Naive thymus-derived CD4-positive, alpha-beta T cell (primary cell): ENCODE measurements at places on chromosomes 1 and 21. TPM values are rescaled to one million over a fixed set of nuclear protein-coding genes. Genes with fewer than 3 reads are reported as not detected.
A peak's percentile ranks its signal among the peaks of the same experiment; 100 is the strongest.

The CYYR1 gene
- not detected for total RNA-seq

- DNase-seq, result no peak
Observed at GRCh38 chr1:27596261-27596660, 7.7 kb downstream of the AHDC1 start.

The OR10J1 gene
- not detected for total RNA-seq

The EXTL1 gene
- total RNA-seq, result not detected in 2 replicates

The YBX1 gene
- total RNA-seq, result 307 TPM

The LYPD8 gene
- total RNA-seq, result not detected

DNA sequence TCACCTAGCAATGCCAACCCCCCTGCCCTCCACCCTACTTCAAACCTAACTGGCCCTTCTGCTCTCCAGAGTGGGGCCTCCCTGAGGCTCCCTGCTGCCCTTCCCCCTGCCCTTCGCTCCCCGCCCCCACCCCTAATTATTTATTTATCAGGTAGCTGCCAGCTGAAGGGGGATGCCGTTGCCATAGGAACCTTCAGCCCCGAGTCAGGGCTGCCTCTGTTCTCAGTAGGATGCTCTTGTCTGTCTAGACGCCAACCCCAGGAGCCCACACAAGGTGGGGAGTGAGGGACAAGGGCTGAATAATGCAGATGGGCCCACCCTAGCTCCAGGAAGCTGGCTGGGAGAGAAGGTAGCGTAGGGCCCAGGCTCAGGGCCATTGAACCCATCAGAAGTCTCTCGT, 41.1 kb downstream of the NKAIN1 start:
- no peak for DNase-seq

The BCAN gene
- total RNA-seq, result not detected

GRCh38 chr1:74629283-74629682, 44.3 kb downstream of the ERICH3 start:
- no peak for DNase-seq

GRCh38 chr1:237672748-237673147, 218.0 kb downstream of the ZP4 start:
- DNase-seq, result no peak

GRCh38 chr1:61419657-61420056, 305.3 kb downstream of the TM2D1 start:
- no peak for DNase-seq

- DNase-seq, result no peak
Observed at GRCh38 chr1:109762821-109763645, 690 bp downstream of the EPS8L3 start.

GRCh38 chr1:15295696-15296095, 48.7 kb downstream of the FHAD1 start:
- DNase-seq, result no peak

DNA sequence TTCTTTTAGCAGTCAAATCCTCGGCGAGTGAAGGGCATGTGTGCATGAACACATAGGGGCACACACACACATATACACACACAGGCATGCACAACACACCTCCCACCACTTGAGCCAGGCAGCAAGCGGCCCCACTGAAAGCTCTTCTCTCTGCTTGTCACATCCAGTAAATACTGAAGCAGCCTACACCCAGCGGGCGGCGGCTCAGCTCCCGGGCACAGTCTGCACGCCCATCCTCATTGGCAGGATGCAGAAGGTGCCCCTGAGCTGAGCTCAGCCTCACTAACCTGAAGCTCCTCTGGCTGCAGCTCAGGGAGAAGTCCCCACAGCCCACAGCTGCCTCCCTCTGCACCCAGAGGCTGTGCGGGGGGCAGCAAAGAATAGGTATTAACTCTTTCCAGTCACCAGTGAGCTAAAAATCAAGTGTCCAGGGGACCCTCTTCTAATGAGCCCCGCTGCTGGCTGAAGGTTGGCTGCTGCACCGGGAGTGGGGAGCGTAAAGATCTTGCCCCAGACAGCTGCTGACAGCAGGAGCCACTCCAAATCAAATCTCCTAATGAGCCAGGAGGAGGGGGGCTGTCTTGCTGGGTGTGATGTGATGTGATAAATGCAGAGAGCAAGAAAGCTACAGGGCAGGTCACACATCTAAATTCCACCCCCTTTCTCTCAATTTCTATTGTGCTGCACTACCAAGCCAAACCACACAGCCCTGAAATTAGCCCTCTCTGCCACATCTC, 12.5 kb downstream of the RGS8 start:
- DNase-seq, result no peak

GRCh38 chr1:52836035-52836434, 6.5 kb upstream of the ZYG11A start:
- DNase-seq, result no peak

DNA sequence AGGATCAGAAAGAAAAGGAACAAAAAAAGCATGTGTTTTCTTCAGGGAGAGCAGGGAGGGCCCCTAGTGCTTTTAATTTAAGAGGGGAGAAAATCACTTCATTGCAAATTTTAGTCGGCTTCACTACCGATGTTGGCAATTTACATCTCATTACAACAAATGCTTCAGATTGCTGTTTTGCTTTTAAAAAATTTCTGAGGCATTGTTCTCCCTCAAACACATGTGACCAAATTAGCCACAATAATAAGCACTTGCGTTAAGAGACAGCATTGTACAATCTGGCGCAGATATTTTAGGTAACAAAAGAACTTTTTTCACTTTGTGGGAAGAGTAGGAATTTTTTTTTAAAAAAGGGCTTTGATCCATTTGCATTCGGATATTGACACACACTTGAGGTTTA, 29.8 kb downstream of the BEND5 start:
- no peak for DNase-seq

DNA sequence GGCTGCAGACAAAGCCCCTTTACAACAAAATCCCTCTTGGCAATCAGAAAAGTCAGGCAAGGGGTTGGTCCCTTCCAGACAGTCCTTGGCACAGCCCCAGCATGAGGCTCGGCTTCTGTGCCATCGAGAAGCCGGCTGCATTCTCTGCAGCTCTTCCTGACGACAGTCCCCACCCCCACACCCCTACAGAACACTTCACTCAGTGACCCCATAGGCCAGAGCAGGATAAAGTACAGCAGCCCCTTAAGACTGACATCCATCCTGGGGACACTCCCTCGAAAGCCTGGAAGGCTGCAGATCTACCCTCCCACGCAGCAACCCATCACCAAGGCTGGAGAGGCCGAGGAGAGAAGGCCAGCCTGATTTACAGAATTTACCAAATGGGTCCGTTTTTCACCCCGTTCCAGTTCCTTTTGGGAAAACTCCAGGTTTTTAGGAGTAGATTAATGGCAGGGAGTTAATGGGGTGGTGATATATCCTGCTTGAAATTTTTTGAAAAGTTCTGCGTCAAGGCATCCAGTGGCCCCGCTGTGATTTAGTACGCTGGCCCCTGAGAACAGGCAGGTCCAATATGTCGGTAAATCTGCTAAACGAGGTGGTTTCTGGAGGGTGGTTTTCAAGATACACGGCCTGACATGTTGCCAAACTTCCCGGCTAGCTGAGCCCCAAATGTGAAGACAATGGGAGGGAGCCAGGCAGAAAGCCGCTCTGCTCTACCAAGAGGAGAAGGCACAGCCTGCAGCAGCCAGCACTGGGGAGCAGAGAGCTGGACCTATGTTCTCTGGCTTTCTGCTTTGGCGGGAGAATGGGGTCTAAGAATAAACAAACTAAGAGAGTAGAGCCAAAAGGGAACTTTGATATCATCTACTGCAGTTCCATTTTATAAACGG, 81.7 kb downstream of the SSBP3 start:
- no peak for DNase-seq

GRCh38 chr1:167916766-167917511, 3.0 kb upstream of the ADCY10 start:
- DNase-seq, result no peak

DNA sequence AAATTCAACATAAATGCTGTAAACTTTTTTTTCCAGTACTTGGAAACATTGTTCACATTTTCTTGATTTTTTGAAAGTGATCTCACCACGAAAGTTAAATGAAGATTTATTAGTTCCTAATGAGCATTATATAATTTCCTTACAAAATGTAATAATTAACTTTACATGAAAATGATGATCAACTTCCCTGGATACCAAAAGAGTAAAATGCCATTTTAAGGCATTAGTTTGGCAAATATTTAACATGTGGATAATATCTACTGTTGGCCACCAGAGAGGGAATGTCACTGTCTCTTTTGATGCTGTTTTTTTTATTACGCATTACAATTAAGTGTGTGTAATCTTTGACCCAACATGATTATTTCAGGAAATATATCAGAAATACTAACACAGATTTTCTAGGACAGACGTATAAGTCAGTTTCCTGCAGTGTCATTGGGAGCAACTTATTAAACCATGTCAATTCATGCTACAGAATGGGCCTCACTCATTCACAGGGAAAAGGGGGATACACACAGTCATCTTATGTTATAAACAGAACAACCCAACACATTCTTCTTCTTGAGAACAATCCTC, 903.9 kb upstream of the ADGRL2 start:
- DNase-seq, result no peak

The GNAT2 gene
- total RNA-seq, result not detected

The UBE2U gene
- total RNA-seq, result not detected in 2 replicates

GRCh38 chr1:234533975-234534876, 55.2 kb upstream of the TARBP1 start:
- no peak for DNase-seq

- DNase-seq, result no peak
Observed at GRCh38 chr1:65319754-65320153, 10.4 kb downstream of the DNAJC6 start.

The HRNR gene
- total RNA-seq, result not detected

DNA sequence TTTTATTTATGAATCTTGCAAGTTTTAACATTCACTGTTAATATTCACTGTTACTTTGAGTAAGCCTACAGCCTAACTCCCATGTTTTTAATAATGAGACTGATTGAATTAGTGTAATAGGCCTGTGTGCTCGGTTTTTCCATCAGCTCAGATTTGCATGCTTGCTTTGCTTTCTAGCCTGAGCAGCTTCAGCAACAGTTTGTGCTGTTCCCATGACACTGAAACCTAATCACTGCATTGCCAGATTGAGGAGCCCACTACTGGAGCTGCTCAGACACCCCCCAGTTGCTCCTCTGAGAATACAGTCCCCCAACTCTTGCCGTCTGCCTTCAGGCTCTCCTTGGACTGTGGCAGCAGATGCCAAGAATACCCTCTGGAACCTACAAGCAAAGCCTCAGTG, 695.4 kb downstream of the BRINP3 start:
- no peak for DNase-seq

DNA sequence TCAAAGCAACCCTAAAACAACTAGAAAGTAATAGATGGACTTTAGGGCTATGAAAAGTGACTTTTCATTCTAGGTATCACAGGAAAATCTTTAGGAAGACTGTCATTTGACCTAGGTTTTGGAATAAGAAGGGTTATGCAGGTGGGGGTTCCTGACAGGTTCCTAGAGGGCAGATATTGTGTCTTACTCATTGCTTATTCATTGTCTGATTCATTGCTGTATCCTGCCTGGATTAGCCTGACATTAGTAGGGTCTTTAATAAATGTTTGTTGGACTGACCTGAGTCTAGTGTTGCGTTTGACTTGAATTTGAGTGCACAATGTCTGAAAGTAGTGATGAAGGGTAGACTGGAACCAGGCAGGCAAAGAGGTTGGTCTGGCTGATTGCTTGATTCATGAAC, 6.0 kb downstream of the FNBP1L start:
- no peak for DNase-seq

GRCh38 chr1:38558055-38558454, 301.5 kb downstream of the RRAGC start:
- no peak for DNase-seq

- DNase-seq, result peak; percentile 48
Observed at GRCh38 chr1:153677718-153678518, 570 bp upstream of the NPR1 start.

The BEND5 gene
- 10.4 TPM for total RNA-seq

DNA sequence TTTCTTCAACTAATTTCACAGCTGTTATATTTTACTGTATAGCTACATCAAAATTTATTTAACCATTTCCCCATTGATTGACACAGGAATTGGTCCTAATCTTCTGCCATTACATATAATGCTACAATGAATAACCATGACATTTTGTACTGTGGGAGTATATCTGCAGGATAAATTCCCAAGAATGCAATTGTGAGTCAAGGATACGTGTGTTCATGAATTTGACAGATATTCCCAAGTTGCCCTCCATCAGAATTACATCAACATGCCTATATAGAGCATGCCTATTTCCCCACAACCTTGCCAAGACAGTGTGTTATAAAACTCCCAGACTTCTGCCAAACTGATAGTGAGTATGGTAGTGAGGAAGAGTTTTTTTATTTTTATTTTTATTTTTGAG, 2.7 kb upstream of the TIE1 start:
- no peak for DNase-seq

The C1orf185 gene
- not detected for total RNA-seq

The COL11A1 gene
- not detected for total RNA-seq

The CASQ1 gene
- not detected in 2 replicates for total RNA-seq
